ENCODE measurements at places on chromosomes 1 and 21.

GRCh38 chr1:47725511-47725991, 271.6 kb downstream of the TRABD2B start:
- DNase-seq = no peak

GRCh38 chr21:40388046-40388445, 458.9 kb downstream of the DSCAM start:
- no peak for DNase-seq

- no peak for DNase-seq
Measured at GRCh38 chr1:27333717-27334279, 8.0 kb upstream of the SYTL1 start.

DNA sequence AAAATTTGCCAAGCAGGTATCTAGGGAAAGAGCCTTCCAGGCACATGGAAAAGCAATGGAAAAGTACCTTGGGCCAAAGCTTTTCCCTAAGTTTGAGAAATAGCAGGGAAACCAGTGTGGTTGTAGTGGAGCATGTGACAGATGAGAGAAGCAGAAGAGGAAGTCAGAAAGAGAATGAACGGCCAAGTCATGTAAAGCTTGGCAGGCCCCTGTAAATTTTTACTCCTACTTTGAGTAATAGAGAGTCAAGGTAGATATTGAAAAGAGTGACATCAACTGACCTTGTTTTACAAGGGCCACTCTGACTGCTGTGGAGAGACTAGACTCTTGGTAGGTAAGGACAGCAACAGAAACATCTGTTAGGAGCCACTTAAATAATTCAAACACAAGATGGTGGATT, 180.9 kb upstream of the PRMT6 start:
- no peak for DNase-seq

DNA sequence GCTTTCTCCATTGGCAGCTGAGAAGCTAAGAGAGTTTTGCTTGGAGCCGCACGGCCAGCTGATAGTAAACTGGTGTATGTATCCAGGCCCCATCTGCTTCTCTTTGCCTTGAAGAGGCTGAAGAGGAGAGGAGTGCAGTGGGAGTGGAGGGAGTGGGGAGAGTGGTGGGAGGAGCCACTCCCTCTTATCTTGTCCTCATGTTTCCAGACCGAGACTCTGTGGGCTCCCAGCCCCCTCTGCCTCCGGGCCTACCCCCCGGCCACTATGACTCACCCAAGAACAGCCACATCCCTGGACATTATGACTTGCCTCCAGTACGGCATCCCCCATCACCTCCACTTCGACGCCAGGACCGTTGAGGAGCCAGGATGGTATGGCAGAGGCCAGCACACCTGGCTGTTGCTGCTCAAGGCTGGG, 6.0 kb upstream of the LRRC71 start:
- no peak for DNase-seq

- no peak for DNase-seq
Measured at GRCh38 chr21:43687566-43688399, 28.4 kb downstream of the RRP1B start.

DNA sequence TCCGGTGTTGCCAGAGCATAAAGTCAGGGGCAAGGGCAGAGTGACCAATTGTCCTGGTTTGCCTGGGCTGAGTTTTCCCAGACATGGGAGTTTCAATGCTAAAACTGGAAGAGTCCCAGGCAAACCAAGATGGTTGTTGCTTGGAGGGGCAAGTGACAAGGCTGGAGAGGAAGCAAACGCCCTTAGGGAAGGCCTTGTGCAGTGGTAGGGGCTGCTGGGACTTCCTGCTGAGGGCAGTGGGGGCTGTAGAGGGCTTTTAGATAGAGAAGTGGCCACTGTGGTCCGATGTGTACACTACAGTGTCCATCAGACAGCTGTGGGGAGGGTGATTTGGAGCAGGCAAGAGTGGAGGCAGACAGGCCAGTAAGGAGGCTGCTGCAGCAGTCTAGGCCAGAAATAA, 7.0 kb upstream of the CELA2A start:
- DNase-seq = no peak

GRCh38 chr1:55320891-55321290, 105.7 kb upstream of the USP24 start:
- DNase-seq = no peak

DNA sequence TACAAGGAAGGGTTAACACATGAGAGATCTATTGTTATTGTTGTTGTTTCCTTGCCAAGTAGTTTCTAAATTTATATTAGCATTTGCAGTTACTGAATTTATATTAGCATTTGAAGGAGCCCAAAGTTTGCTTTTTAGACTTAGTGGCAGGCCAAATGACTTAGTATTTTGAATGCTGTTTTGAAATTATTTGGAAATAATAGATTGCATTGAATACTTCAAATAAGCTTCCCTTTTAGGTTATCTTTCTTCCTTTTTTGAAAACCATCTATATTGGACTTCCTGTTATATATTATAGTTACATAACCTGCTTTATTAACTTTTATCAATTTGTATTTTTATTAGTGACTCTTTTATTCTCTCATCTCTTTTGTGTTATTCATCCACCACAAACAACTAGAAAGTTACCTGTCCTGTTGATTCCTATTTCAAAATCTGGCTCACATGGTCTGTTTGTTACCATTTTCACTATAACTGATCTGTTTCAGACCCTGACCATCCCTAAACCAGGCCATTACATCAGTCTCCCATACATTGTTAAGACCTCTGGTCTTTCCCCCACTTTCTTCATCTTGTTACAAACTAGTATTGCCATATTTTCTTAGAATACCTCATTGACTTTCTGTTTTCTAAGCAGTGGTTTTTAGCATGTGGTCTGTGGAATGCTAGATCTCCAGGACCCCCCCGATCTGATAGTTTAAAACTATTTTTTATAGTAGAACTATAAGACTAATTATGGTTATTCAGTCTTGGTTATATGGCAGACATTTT, 185.2 kb downstream of the RASAL2 start:
- DNase-seq = no peak

DNA sequence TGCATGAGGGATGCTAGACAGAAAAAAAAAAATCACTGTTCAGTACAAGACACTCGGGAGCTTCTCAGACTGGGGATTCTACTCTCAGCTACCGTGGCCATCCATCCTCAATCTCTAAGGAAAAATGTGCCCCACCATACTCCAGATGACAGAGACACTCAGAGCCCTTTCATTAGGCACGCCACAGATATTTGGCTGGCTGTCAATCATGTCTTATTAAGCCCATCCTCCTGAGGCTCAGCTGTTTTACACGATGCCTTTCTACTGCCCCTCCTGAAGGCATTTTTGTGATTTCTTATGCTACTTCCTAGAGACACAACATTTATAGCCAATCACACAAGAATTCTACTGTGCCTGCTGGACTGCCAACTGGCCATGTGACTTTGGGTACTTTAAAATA, 92.9 kb downstream of the KIF14 start:
- DNase-seq = no peak

Data from activated T-cell treated with anti-CD3 and anti-CD28 coated beads, Interleukin-2, amount 50 U/mL, for 48 hours (primary cell).